Effector memory CD4-positive, alpha-beta T cell (primary cell): ENCODE measurements at places on chromosomes 1 and 21.

DNA sequence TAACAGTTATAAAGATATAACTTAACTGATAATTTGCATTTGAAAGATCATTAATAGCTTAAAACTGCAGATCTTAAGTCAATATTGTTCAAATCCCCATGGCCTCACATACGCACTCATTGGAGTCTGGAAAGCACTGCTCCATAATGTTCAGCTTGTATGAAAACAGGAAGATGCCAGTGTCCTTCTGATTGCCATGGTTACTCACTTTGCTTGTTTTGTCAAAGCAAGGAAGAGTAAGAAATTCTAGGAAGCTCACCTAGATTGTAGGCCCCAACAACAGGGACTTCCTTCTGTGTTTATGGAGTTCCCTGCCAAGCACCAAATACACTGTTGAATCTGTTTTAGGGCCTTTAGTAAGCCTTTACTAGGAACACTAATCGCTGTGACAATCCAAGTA lies 10.9 kb downstream of the GAS5 start:
- no peak for DNase-seq

DNA sequence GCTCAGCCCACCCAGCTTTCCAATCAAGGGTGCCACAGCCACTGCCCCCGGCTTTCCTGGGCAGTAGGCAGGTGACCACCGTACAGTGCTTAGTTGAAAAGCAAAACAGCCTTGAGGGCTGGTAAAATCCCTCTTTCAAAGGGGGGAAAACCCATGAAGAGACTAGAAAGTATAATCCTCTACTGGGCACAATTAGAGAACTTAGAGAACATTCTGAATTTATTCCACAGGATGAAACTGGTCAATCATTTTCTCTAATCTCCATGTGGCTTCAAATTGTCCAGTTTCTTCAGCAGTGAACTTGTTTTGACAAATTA lies 15.3 kb upstream of the LRRC47 start:
- DNase-seq: no peak

DNA sequence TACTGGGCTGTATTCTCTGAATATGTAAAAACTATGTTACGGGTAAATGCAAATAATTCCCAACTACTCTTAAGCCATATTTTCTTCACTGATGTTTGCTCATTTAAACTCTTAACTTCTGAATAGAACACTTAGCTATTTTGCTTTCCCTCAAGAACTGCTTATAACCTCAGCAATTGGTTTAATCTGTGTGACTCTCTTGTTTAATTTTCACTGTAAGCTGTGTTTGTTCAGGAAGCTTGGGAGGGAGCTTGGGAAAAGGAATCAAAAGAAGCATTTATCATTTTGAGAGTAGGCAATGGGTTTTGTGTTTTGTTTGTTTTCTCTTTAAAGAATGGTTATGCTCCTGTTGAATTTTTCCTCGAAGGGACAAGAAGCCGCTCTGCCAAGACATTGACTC lies 24.4 kb downstream of the GNPAT start:
- DNase-seq: no peak

DNA sequence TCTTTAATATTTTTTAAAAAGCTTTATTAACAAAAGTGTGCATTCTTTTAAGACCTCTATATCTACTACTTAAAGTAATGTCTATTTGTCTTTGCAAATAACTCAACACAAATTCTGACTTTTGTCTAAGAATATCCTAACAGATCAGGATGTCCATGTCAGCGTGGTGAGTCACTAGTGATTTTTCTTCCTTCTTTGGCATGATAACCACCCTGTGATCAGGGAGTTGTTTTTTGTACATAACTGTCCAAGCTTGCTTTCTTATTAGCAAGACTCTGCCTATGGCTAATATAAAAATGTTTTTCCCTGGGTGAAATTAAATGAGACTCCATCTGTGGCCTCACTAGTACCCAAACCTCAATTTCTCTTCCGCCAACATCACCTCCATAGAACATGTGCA lies 688.9 kb upstream of the ADGRL2 start:
- no peak for DNase-seq

- DNase-seq: no peak
Measured at GRCh38 chr21:22395965-22396364, 1397.8 kb downstream of the NCAM2 start.

DNA sequence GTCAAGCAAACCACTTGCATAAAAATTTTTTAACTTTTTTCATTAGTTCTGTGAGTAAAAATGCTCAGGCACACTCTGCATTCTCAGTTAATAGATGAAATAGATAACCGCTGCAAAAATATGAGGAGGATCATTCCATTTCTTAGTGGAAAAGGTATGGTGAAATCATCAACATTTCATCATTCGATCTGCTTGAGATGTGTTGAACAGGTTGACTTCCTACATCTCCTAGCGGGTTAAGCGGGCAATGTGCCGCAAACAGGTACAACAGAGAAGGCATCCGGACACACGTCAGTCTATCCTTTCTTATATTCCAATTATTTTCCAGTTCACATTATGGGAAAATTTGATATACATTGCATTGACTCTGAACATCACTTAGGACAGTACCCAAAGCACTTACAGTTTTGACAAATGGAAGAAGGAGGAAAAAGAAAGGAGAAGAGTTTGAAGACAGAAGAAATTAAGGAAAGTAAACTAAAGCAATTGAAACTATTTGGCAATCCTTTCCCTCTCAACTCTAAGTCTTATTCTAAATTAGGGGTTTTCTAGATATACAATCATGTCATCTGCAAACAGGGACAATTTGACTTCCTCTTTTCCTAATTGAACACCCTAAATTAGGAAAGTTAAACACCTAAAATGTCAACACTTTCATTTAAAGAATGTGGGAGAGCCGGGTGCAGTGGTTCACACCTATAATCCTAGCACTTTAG lies 33.5 kb downstream of the NIBAN1 start:
- DNase-seq: no peak

- no peak for DNase-seq
Measured at GRCh38 chr1:20115479-20115878, 3.9 kb downstream of the PLA2G2D start.

- no peak for DNase-seq
Measured at GRCh38 chr1:53964109-53964508, 18.0 kb downstream of the LRRC42 start.

DNA sequence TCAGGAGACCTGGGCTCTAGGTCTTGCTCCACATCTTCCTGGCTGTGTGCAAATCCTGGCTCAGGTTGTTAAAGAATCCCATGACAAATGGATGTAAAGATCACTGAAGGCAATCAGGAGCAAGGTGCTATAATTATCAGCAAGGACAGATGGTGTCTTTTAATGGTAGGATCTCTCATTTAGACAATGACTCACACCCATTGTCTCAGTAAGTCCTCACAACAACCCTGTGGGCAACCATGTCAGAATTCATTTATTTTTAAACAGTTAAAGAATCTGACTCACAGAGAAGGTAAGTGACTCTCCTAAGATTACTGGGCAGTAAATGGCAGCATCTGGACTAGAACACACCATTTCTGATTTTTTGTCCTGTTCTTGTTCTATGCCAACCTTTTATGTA lies 32.8 kb downstream of the RNASEL start:
- no peak for DNase-seq

DNA sequence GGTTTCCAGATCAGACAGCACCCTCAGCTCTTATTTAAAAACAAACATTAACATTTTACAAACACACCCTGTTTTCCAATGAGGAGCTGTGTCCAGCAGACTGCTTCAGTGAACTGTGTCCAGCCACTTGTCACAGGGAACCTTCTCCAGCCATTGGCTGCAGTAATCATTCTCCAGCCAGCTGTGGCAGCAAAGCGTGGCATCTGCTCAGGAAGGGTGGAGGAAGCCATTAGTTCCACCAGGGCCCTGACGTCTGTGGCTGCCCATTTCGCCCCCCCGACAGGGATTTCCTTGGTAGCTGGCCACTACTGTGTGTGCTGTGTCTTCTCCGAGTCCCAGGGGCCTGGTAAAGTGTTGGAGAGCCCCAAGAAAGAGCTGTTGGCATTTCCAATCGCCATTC lies 62.9 kb upstream of the SELENON start:
- DNase-seq: no peak

GRCh38 chr1:44327679-44328491 lies 27.2 kb downstream of the ERI3 start:
- no peak for DNase-seq

GRCh38 chr1:245483247-245483646 lies 328.5 kb downstream of the KIF26B start:
- no peak for DNase-seq

DNA sequence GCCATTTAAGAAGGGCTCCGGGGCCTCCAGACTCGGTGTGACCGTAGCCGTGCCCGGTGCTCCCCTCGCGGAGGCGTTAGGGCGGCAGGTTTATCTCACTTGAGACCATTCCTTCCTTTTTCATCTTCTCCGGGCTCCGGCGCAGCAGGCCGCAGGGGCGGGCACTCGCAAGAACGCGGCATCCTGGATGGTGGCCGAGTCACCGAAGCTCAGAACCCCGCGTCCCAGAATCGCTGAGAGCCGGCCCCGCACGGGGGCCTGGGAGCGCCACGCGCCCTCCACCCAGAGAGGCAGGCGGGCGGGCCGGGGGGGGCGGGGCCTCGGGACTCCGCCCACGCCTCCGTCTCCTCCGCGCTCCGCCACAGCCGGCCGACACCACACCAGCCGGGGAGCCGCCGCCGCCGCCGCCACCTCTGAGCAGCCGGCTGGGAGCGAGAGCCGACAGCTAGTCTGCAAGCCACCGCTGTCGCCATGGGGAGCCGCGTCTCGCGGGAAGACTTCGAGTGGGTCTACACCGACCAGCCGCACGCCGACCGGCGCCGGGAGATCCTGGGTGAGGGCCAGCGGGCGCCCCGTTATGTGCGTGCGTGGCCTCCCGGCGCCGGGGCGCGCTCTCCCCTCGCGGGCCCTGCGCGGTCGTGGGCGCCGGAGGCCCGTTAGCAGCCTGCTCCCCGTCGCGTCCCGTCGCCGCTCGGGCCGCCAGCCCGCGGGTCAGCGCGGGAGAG lies at the start of gene DEGS1:
Gene DEGS1, plus strand, starts transcription at position 375 of the 725 bp plus-strand sequence. Its CDS starts 97 bp downstream, at position 472.
- DNase-seq: peak; percentile 82
